Activated CD4-positive, CD25-positive, alpha-beta regulatory T cell treated with anti-CD3 and anti-CD28 coated beads, Interleukin-2, amount 50 U/mL, for 72 hours (primary cell): ENCODE measurements at places on chromosomes 3 and 15.
A peak's percentile ranks its signal among the peaks of the same experiment; 100 is the strongest.

- no peak for DNase-seq
Measured at GRCh38 chr3:52440671-52441070, 4.2 kb downstream of the SEMA3G start.

DNA sequence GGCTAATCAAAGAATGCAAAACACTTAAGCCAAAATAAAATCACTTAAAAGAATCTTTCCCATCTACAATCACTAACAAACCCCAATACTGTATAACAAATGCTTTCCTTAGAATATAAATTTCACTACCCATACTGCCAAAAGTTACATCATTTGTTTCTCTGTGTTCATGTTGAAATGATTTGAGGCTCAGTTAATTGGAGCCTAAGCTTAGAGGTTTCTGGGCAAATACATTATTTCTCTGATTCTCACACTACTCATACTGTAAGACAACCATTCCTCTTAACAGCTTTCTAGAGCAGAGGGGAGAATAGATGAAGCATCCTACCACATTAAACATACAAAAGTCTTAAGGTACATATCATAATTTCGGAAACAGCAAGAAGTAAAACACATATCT, 2.1 kb downstream of the RIOX2 start:
- no peak for DNase-seq

DNA sequence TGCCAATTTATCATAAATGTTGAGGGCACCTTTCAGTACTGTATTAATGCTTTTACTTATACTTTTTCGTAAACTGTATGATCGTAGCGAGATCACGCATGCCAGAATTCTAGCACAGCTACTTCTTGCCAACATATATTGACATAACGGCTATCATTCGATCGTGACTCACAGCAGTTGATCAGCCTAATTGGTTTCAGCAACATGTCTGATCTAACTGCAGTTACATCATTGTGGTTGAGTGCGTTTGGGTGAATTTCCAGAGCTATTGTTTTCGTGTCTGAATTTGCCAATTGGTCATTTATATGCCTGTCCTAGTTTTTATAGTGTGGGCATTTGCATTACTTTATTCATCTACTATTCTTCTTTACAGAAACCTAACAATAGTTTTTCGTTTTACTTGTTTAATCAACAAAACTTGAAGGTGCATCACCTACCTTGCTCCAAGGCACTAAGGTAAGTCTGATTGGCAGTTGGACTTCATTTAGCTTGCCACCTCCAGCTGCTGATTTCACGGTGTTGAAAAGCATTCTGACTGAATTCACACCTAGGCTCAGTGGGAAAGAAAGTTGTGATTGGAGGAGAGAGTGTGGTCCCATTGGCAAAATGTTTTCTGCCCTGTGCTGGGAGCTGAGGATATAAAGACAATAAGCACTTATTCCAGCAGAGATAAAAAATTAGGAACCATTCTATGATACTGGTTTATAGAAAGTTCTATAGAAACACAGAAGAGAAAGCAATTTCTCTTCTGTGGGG, 120.9 kb upstream of the RGMA start:
- no peak for DNase-seq

DNA sequence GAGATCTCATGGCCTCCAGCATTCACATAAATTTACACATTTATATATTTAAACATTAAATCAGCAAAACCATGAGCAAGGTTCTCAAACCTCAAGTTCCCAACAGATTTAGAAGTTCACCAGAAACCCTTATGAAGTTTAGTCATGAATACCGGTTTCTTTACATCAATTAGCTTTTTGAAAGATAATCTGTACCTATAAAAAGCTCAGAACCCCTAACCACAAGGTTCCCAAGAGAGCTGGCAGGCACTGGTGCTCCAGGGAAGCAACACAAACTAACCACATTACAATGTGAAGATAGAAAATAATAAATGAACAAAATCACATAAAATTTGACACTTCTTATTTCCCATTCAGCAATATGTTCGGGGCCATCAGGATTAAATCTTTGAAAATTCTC, 150.9 kb downstream of the FBN1 start:
- no peak for DNase-seq

GRCh38 chr3:190502946-190503345, 10.9 kb upstream of the IL1RAP start:
- no peak for DNase-seq

GRCh38 chr3:45951946-45952345, 8.7 kb downstream of the CXCR6 start:
- no peak for DNase-seq

DNA sequence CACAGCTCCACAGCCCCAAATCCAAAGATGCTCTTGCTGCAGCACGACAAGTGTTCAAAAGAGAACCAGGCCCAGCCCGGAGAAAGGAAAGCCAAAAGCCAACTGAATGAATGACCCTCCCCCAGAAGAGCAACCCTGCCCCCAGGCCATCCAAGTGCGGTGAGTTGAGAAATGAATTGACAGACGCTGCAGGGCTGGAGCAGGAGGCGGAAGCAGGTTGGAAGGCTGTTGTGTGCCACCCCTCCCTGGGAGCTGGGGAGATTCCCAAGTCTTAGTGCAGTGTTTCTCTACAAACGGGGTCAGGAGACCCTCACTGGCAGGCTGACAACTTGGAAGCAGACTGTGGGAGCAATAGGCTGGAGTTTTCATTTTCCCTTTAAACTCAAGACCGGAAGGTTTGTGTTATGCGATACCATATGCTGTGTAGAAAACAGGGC, 3.5 kb upstream of the SPTBN5 start:
- no peak for DNase-seq

GRCh38 chr3:179580992-179581391, 18.3 kb downstream of the ACTL6A start:
- DNase-seq, result no peak

DNA sequence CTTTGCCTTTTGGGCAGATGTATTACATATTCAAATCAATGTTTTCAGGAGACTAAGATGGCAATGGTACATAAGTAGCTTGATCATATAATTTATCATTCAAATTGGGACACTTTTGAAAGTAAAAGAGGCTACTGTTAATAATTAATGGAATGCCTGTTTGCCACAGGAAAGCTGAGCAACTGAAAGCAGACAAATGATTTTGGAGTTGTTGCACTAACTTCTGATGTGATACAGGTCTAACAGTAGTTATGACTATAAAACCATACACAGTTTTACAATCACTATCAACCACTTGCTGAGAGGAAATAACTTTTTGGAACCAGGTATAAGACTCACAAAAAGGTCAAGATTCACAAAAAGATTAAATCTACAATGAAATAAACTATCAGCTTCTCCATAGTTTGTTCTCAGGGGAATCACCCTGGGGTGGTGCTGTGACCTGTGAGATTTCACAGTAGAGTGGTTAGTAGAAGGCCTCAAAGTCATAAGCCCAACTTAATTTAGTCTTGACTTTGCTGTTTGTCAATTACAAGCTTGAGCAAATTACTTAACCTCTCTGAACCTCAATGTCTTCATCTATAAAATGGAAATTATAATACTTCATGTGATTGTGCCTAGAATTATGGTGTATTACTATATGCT, 42.7 kb downstream of the HHLA2 start:
- DNase-seq, result no peak

GRCh38 chr3:171658841-171659240, 151.4 kb downstream of the PLD1 start:
- DNase-seq, result no peak

GRCh38 chr15:52737720-52738119, 52.4 kb downstream of the ONECUT1 start:
- no peak for DNase-seq

DNA sequence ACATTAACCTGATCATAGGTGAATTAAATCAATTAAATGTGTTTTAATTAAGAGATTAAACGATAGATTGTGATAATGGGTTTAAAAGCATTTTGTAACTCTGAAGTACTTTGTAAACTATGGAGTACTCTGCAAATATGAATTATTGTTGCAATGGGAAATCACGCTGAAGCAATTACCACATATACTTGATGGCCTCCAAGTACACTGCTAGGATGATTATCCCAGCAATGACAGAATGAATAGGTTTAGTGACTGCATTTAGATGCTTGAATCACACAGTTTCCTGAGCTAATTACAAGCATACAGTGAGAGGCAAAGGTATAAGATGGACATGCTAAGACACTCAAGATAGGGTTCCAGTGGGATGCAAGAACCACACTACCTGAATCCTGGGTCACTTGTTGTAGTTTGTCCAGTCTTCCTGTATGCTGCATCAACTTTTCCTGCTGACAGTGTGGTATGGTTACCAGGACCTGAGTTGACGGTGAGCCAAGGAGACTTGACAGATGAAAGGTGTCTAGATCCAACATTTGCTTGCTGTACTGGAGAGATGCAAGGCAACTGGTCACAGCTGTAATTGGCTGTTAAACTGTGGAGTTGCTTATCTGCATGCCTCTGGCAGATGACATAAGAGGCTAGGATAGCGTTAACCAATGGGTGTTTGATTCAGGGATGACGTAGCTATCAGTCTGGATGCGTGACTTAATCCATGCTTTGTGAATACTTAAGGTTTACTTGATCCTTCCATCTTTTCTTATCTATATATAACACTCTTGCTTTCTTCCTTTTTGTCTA, 38.0 kb downstream of the RNF13 start:
- DNase-seq, result no peak

GRCh38 chr3:194029846-194030245, 106.1 kb upstream of the HES1 start:
- no peak for DNase-seq

GRCh38 chr15:75114796-75115195, 86.9 kb upstream of the C15orf39 start:
- DNase-seq, result no peak

DNA sequence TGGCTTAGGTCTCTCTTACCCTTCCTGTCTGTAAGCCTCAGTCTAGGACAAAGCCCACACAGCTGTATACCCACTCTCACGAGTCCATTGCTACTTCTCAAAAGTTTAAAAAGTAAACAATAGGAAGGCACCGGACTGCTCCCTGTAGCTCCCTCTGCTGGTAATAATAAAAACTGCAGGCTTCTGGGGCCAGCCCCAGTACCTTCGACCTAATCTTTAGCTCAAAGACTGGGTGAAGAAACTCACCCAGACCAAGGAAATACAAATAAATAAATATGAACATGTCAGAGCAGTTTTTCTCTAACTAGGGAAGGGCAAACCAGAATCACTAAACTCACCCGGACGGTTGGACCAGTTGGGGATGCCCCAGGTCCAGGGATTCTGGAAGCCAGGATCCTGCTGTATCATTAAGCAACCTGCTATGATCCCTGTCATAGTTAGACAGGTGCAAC, 5.0 kb downstream of the FAM219B start:
- DNase-seq, result peak; percentile 62

DNA sequence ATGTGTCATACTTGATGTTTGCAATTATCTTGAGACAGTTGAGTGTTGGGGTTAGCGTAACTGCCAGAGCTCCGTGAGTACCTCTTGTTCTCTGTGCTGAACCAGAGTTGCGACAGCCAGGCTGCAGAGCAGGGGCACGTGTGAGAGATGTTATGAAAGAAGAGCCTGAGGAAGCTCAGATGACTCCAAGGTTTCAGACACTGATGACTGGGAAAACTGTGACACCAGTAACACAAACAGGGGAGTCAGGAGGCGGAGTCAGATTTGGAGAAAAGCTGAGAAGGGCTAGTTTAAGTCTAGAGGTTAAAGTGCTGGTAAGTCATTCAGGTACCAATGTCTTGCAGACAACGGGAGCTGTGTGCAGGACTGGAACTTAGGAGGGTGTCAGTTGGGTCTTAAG, 45.0 kb downstream of the BLM start:
- DNase-seq, result no peak

DNA sequence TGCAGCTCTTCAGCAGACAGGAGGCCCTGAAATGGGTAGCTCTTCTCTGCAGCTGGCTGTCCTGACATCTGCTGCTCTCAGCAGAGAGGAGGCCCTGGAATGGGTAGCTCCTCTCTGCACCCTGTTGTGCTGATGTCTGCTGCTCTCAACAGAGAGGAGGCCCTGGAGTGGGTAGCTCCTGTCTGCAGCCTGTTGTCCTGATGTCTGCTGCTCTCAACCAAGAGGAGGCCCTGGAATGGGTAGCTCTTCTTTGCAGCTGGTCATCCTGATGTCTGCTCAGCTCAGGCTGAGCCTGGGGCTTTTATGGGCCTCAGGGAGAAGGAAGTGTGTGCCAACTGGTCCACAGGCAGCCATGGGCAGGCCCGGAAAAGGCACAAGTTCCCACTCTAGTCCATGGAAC, 66.6 kb downstream of the PIK3CB start:
- DNase-seq, result no peak

DNA sequence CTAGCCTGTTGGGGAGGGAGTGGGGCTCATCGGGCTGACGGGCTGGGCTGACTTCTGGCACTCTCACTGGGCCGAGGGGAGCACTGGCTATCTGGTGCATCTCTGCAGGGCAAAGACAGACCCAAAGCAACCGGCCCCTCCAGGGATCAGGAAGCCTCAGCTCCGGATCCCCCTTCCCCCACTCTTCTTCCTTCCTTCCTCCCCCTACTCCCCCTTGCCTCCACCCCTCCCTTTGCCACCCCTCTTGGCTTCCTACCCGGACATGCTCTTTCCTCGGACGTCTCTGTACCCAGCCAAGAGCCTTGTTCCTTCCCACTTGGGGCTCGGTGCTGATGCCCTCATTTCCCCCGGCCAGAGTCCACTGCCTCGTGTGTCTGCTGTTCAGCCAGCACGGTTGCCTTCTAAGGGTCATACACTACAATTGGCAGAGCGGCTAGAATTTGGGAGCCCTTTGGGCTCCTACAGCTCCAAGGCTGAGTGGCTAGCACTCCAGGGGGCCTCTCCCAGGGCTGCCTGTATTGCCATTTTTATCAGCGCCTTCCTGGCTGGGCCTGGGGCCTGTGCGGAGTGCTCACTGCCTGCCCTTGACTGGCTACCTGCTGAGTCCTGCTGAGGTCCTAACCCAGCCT, 10.9 kb downstream of the SEMA3F start:
- DNase-seq, result no peak

GRCh38 chr3:44476181-44476611, 1.3 kb downstream of the ZNF445 start:
- DNase-seq, result no peak

GRCh38 chr3:109132801-109133473, 3.6 kb upstream of the C3orf85 start:
- no peak for DNase-seq

- no peak for DNase-seq
Measured at GRCh38 chr3:71456826-71457225, 126.7 kb downstream of the FOXP1 start.

- DNase-seq, result no peak
Measured at GRCh38 chr15:61393524-61393923, 164.4 kb upstream of the RORA start.

DNA sequence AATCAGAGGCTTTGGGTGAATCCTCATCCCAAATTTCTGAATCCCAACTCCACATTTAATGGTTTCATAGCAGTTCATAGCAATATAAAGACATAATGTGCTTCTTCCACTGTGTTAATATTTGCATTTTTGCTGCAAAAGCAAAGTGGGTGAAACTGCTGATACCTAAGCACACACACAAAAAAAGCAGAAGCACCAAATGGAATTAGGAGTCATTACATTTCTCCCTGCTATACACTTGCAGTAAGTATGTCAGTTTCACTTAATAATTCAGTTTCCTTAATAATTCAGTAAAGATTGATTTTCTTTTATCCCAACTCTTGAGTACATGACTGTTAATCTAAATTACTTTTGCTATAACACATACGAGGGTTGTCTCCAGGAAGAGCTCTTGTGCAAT, 48.9 kb upstream of the ALCAM start:
- DNase-seq, result no peak

- no peak for DNase-seq
Measured at GRCh38 chr3:14991818-14992612, 44.6 kb downstream of the NR2C2 start.
